ENCODE measurements at places on chromosomes 2 and 18.

DNA sequence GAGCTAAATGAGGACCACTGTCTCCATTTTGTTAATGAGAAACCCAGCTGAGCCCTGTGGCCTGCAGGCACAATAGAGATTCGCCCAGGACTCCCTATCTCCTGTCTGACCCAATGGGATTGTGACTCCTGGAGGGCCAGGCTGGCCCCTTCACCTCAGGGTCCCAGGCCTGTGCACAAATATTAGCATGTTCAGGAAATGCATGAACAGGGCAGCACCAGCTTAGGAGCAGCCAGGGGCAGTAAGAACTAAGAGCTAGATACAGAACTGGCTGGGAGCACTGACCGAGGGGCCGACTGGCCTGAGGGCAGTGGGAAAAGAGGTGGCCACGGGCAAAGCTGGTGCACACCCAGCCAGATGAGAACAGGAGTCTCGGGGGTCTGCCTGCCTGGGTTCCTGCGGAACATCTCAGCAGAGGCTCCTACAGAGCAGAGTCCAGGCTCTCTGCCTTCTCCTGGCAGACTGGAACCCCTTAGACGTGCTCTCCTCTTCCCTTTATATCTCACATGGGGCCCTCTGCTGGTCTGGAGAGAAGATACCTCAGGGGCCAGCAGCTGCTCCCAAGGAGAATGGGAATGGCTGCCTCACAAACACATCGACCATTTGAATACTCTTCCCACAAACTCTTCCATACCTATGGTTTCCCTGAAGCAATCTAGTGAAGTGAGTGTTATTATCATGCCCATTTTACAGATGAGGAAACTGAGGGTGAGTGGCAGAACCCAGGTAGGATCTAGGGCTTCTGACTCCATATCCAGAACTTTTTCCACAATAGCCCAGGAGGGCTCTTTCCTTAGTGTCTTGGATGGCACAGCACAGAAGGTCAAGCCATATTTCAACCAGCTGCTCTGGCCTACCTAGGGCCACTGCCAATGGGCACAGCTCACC, 77.6 kb upstream of the OTOF start:
- DNase-seq, result peak; percentile 37

- DNase-seq, result no peak
These were observed 267.9 kb upstream of the TNP1 start for GRCh38 chr2:217127744-217128143.

DNA sequence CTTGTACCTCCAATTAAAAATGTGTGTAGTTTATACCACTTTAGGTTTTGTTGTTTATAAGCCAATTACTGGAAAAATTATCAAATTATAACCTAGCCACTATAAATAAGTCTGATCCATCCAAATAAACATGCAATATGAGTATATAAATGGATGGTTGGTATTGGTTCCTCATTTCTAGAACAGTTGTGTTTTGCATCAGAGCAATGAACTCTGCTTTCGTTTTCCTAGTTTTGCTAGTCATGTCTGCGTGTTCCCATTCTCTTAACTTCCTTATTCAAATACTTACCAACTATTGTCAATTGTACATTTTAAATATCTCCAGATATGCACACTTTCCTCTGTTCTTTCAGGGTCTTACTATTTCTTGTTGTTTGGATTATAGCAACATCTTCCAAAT, 641.7 kb downstream of the NR4A2 start:
- DNase-seq, result peak; percentile 5

- no peak for DNase-seq
These were observed 211.3 kb upstream of the HDAC4 start for GRCh38 chr2:239612133-239612532.

DNA sequence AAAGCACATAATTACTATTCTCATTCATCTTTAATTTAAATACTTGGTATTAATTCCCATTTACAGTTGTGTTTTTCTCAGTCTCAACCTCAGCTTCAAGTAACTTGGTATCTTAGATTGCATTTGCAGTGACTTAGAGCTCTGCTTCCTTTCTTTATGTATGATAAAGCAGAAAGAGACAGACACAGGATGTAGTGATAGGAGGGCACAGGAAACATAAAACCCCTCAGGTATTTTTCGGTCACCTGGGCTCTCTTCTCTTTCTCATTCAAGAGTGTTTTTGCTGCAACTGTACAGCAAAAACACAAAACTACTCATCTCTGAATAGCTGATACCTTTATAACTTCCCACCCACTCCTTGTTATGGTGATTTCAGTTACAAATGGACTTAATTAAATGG, 83.1 kb downstream of the KCTD18 start:
- no peak for DNase-seq

DNA sequence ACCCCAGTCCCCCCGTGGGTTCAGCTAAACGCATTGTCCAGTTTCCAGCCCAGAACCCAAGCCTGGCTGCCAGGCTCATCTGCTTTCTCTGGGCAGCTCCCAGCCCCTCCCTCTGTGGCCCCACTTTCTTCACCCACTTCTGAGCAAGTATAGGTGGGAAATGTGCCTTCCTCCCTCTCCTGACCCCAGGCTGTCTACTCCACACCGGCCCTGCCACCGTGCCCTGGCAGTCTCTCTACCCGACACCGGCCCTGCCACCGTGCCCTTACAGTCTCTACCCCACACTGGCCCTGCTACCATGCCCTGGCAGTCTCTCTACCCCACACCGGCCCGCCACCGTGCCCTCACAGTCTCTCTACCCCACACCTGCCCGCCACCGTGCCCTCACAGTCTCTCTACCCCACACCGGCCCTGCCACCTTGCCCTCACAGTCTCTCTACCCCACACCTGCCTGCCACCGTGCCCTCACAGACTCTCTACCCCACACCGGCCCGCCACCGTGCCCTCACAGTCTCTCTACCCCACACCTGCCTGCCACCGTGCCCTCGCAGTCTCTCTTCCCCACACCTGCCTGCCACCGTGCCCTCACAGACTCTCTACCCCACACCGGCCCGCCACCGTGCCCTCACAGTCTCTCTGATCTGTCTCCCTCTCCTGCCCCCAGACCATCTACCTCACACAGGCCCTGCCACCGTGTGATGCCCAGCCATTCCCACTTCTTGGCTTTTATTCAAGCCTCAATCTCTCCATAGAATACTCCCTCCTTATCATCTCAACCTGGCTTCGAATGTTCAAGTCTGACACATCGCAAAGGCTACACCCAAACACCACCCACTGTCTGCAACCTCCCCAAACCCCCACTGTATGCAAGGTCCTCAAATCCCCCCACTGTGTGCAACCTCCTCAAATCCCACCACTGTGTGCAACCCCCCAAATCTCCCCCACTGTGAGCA, 108.9 kb downstream of the TPO start:
- peak; percentile 69 for DNase-seq

DNA sequence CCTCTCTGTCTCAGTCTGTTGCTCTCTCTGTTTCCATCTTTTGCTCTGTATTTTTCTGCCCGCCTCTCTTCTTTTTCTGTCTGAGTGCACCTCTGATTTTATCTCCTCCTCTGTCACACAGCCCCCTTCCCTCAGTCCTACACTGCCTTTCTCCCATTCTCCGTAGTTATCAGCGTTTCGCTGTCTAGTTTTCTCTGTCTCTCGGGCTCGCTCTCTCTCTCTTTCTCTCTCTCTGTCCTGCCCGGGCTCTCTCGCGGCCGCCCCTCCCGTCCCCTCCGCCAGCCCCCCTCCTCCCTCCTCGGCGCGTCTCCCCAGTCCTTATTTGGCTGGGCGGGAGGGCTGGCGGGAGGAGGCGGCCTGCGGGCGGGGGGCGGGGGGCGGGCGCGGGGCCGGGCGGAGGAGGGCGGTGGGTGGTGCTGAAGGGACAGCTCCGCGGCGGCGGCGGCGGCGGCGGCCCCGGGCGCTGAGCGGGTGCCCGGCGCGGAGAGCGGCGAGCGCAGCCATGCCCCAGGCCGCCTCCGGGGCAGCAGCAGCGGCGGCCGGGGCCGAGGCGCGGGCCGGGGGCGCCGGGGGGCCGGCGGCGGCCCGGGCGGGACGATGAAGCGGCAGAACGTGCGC, at the start of gene KCNK3:
TSS of gene KCNK3 (plus strand) at position 444 of the 618 bp plus-strand sequence. CDS start at position 598, 154 bp downstream.
- peak; percentile 55 for DNase-seq

- DNase-seq, result no peak
These were observed 94.1 kb downstream of the HS1BP3 start for GRCh38 chr2:20556756-20557155.

GRCh38 chr2:241961454-241961853, 91.9 kb downstream of the RTP5 start:
- no peak for DNase-seq

DNA sequence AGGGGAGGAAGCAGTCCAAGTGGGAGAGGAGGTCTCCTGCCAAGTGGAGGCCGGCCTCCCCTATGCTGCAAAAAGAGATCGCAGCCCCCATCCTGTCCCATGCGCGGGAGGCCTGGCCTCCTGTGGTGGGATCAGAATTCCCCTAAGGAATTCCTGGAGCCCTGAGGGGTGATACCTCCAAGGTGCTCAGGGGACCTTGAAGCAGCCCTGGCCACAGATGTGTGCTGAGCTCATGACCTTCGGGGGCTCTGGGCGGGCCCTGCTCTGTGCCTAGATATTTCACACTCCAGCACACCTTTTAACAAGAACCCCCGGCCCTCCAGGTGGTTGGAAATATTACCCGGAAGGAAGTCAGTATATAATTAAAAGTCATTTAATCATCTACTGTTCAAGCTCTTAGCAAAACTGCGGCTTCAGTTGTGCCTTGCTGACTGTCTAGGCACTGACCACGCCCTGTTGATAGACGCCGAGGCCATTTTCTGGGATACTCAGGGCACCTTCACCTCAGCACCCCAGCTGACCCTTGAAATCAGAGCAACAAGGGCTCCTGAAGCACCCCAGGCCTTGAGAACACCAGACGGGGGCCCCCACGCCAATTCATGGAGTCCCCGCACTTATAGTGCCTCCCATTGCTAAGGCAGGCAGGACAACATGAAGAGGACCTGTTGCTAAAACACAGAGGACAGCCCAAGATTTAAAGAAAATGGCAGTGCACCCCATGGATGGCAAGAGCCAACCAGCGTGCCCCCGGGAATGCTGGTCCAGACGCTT, 119.1 kb downstream of the NDUFA10 start:
- no peak for DNase-seq

GRCh38 chr2:98937906-98938305, 1.9 kb upstream of the CRACDL start:
- no peak for DNase-seq

DNA sequence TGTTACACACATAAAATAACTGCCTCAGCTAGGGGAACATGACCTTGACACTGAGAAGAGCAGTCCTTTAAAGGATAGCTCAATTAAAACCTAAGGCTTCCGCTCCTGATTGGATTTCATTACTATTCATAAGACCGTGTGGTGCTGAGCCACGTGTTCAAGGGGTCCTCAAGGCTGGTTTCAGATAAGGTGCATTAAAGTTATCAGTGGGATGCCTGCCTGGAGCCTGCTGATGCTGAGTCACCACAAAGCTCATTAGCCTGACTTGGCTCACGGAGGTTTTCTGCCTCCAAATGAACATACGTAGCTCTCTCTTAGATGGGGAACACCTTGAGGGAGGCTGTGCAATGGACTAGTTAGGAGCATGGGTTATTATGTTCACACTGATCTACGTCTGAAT, 518.9 kb downstream of the TDRD15 start:
- DNase-seq, result no peak
